ENCODE measurements at places on chromosomes 12 and 14.
A peak's percentile ranks its signal among the peaks of the same experiment; 100 is the strongest.

DNA sequence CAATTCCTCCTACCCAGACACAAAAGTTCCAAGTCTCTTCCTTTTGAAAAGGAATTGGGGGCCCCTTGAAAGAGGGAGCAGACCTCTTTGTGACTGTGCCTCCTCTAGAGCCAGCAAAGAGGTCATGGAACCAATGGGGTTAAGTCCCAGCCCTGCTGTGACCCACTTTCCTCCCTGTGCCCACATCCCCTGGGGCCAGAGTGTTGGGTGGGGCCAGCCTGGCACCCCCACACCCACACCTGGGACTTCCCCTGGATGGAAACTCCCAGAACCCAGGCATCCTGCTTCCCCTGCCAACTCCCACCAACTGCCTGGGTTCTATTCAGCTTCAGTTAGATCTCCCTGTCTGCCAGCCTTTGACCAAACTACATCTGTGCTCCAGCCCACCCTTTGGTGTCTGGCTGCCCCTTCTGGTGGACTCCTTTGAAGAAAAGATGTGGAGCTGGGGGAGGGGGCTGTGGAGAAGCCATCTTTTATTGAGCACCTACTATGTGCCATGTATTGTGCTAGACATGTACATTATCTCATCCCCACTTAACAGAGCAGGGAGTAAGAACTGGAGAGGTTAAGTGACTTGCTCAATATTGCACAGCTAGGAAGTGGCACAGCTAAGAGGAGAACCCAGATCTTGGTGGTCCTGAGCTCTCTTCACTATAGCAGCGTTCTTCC lies 4.6 kb upstream of the RARG start:
- no peak for DNase-seq

GRCh38 chr14:35632271-35632670 lies 98.3 kb downstream of the INSM2 start:
- no peak for DNase-seq

DNA sequence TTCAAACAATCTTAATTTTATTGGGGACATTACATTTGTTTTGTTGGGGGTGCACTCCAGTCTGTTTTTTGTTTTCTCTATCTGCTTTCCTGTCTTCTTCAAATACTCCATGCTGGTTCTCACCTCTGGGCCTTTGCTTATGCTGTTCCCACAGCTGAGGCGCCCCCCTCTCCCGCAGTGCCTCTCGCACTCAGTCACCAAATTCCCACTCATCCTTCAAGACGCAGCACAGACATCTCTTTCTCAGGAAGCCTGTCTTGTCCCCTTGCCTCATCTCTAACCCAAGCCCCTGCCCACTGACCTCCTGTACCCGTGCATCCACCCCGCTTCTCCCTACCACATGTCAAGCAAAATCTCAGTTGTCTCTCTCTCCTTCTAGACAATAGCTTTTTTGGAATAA lies 43.7 kb upstream of the PRMT8 start:
- no peak for DNase-seq

DNA sequence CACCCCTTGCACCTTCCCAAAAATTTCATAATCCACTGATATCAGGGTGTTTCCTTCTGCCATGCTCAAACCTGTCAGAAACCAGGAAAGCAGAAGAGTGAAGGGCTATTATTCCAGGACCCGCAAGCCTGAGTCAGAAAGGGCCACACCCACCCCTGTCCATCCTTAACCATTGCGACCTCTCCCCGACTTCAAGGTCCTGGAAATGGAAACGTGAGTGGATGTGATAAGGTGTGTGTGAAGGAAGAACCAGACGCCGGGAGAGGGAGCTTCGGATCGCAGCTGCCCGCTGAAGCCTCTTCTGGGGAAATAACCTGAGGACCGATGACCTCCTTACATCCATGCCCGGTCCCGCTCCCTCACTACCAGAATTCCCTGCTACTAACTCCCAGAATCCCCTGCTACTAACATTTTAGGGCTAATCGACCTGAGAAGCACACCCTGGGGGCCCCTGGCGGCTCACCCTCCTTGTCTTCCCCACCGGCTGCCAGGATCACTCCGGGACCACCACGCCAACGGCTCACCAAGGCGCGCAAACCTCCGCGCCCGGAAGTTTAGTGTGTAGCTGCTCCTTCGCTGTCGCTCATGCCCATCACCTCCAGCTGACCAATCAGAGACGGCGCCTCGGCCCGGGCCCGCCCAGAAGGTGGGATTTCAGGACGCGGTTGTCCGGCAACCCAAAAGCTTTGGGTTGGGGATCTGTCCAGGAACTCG lies at the start of gene ACYP1:
Gene ACYP1, minus strand, starts transcription at position 534 of the 714 bp plus-strand sequence. Its CDS starts 471 bp downstream, at position 63.
- DNase-seq, result peak; percentile 74

DNA sequence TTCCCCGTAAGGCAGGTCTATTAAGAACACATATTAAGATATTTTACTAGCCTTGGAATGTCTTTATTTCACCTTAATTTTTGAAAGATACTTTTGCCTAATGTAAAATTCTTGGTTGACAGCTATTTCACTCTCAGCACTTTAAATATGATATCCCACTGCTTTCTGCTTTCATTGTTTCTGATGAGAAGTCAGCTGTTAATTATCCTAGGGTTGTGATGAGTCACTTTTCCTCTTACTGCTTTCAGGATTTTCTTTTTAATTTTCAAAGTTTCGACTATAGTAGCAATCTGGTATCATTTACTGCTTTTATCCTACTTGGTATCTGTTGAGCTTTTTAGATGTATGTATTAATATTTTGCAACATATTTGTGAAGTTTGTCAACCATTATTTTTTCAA lies 578.9 kb upstream of the ATP2B1 start:
- DNase-seq, result no peak

- no peak for DNase-seq
Measured at GRCh38 chr12:5430641-5431603, 986 bp upstream of the NTF3 start.

- no peak for DNase-seq
Measured at GRCh38 chr12:116620492-116621191, 61.5 kb downstream of the MAP1LC3B2 start.

DNA sequence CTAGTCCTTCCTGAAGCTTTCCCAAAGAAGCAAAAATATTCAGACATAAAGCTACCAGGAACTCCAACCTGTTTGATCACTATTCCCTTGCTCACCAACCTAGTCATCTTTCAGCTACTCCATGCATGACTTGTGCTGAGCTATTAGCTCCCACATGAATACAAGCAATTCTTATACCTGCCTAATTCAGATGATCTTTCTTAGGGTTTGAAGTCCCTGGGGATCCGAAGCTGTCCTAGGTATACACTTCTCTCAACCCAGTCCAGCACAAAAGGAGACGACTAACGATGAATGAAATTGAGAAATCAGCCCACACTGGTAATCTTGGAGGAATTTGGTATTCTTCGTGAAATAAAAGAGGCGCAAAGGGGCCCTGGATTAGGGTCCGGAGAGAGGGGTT lies 631 bp upstream of the PTGR2 start:
- no peak for DNase-seq

DNA sequence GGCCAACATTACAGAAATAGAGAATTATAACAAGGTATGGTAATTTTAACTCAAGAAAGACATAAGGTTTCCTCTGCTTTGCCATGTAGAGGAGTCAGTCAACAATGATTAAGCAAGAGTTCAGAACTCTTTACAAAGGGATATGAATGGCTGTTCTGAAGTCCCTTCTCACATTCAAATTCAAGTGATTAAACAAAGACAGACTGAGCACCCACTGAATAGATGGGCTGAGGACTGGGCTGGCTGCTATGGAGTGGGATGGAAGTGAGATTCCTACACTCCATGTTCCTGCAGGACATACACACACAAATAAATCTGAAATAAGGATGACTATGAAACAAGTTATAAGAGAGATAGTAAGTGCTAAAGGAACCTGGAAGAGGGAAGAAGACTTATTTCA lies 199.0 kb upstream of the GRIP1 start:
- DNase-seq, result no peak

DNA sequence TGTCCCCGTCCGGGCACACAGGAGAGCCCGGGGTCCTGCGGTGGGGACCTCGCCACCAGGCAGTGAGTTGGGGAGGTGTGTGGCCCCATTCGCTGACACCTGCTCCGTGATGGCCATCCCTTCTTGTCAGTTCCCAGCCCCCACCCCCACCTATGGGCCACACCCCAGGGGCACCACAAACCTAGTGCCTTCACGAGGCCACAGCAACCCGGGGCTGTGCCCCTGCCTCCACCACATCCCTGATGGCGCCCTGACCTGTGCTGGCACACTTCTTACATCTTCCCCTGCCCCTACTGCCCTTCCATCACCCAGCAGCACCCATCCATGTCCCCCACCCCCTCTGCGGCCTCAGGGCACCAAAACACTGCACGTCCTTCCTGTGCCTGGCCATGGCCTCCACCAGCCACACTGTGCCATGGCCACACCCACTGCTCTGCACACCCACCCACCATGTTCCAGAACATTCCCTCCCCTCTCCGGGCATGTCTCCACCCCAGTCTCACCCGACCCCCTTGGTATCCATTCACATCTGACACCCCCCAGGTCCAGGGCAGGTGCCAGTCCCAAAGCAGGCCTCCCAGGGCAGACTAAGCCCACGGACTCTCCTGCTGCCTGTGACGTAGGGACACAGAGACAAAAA lies 24.4 kb downstream of the JAG2 start:
- no peak for DNase-seq

- no peak for DNase-seq
Measured at GRCh38 chr12:10111451-10111850, 12.7 kb upstream of the CLEC1A start.

DNA sequence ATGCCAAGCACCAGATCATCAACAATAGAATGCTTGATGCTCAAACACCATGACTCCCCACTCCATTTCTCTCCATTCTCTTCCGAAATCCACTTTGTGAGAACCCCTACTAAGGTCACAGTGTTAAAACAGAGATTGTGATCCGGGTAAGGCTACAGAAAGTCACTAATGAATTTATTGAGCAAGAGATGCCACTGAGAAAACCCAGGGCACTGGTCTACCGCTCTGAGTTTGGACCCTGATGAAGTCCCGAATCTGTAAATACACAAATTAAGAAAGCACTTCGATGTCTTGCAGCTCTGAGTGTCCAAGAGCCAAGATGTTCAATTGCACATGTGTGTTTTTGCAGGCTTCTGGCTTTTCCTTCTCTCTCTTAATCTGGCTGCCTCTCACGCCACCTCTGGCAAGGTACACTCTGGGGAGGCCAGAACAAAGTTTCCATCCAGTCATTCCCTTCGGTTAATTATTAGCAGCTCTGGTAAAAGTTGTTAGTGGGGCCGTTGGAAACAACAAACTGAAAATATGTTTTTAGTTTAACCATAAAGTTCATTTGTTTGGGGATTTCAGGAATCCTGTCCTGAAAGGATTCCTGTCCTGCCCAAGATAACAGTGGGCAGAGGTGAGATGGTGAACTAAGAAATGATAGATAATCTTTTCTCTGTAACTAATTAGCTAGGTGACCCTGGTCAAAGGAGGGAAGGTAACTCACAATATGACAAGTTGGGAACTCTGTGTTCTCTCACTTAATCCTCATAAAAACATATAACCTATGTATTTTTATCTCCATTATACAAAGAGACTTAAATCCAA lies 75.4 kb downstream of the BTG1 start:
- DNase-seq, result no peak

GRCh38 chr12:120100630-120101029 lies 15.9 kb downstream of the RAB35 start:
- no peak for DNase-seq

GRCh38 chr14:43539210-43539609 lies 967.9 kb downstream of the FSCB start:
- DNase-seq, result no peak

DNA sequence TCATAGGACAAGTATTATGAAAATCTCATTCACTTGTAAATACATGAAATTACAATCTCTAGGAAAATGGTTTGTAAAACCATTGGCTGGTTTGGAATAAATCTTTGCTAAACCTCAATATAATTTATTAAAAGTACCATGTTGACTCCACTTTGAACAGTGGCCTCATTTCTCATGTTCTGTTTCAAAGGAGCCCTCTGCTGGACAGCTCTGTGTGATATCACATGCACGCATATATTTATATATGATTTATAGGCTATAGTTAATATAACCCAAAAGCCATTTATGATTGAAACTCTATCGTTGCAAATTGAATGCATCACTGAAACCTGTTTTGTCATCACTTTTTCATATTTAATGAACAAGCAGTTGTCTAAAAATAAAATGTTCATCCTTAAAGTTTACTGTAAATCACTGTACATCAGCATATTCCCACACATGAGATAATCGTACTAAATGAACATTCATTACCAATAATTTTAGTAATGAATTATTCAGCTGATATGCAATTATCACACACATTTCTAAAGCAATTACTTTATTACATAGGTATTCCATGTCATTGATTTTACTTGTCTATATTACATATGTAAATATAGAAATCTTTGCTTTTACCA lies 493.8 kb downstream of the NPAS3 start:
- DNase-seq, result no peak

DNA sequence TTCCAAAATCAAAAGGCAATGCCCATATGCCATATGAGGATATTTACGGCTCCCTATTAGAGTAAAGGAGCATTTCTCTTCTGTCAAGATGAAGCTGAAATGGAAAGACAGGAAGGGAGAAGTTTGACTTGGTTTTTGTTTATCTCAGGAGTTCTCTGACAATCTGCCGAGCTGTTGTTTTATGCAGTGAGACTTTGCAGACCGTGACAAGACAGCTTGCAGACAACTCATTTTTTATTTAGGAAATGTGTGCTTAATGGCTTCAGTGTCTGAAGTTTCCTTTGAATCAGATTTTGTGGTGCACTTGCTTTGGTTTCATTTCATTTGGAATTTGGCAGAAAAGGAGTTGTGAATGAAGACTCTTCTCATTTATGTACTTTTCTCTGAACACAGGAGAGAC lies 145.4 kb downstream of the C12orf50 start:
- no peak for DNase-seq

GRCh38 chr12:10563966-10564365 lies 49.4 kb downstream of the MAGOHB start:
- DNase-seq, result no peak

DNA sequence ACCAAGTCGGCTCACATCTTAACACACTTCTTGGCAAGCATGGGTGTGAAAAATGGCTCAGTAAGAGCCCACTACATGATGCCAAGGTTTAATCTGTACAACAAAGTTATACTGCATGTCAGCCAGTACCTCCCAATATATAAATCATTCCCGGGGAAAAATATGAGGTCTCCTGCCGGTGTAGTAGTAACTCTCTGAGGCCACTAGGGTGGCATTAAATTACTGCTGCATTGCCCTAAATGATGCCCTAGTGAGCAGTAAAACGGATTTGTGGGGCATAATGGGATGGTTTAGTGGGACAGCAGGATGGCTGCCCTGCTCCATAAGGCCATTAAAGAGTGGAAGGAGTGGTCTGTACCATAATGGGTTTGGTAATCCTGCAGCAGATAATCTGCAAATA lies 267.7 kb downstream of the MED13L start:
- DNase-seq, result no peak

DNA sequence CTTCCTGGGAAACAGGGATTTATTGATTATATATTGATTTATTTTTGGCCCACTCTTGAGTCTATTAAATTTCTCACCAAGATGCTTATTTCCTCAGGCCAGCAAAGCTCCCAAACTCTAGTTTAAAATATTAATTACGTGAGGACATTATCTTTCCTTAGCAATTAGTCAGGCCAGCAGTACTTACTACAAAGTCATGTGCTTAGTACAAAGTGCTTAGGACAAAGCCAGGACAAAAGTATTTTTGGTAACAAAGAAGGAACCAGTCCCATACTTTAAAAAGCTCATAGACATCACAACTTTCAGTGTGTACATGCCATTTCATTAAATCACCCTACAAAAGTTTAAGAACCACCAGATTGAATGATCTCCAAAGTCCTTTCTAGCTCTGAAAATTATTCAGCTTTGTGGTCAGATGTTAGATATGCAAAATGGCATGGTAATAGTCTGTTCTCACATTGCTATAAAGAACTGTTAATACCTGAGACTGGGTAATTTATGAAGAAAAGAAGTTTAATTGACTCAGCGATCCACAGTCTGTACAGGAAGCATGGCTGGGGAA lies 94.7 kb upstream of the PWP1 start:
- no peak for DNase-seq

Data from GM19239 (cell line).